ENCODE measurements at places on chromosomes 1 and 21.
A peak's percentile ranks its signal among the peaks of the same experiment; 100 is the strongest.

DNA sequence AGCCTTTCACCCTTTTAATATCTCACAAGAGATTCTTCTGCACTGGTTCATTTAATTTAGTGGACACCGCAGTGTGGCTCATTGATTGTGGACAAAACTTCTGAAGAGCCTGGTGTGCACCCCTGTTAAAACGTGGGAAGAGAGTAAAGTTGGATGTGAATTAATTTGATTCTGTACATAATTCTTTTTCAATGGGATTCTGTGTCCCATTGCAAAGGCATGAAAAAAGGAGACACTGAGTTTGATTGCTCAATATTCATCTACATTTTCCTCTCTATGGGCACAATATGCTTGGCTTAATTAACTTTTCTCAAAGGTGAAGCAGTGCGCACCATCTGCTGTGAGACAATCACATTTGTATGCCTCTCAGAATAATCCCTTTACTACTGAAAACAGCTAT lies 95.1 kb downstream of the BARHL2 start:
- DNase-seq = no peak

DNA sequence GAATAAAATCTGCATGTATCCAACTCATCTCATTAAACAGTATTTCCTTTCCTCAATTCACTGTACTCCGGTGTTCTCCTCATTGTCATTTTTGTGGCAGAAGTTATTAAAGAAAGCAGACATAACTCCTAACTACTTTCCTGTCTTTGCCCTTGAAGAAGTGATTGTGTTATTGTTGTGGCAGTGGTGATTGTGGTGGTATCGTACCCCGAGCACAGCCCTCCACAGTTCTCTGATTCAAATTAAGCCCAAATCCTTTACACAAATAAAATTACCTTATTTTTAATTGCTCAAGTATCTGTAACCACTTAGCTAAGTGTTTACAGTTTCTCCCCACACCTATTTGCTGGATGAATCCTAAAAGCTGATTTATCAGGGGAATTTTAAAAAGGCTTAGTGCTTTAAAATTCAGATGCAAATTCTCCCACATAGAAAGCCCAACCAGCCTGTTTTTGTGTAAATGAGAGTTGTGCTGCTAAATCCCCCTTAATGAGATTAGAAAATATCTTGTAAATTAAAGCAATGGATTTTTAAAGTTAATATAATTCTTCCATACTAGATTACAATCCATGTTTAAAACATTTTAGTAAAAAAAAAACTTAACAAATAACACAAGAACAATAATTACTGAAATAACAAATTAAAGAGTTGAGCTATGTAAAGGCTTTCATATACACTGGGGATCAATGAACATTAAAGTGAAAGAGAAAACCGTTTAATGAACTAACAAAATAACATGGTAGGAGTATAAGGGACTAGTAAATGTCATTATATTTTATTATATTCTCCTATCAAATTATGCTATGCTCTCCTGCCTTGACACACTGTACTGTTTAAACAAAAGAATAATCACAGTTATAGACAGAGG lies 259.0 kb downstream of the NEGR1 start:
- peak; percentile 15 for DNase-seq

DNA sequence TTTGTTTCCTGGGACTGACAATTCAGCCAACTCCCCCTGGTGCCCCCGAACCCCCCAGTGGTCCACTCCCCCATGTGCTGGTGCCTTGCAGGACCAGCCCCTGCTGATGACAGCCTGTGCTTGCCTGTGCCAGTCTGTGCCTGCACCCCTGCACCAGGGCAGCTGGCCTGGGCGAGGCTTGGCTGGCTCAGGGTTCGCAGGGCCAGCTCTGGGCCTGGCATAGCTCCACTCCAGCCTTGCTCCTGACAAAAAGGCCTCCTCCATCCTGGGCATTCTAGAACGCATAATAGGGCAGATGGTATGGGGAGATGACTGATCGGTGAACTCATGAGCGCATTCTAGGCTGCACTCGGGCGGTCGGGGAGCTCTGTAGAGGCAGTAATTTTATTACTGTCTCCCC lies 5.4 kb downstream of the CNTN2 start:
- no peak for DNase-seq

DNA sequence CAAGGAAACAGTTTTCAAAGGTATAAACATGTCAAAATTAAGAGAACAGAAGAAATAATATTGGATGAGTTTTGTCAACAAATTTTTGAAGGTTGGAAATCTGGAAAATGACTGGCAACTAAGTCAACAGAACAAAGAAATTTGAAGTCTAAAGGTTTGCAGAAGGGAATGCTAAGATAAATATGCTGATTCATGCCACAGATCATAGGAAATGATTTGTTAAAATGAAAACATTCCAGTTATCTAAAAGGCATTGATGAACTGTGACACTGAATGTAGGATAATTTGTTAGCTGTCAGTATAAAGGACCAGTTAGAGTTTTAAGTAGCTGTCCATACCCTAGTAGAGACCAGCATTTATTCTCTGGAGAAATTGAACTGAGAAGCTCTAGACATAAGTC lies 157.9 kb upstream of the CHRM3 start:
- no peak for DNase-seq

- DNase-seq = no peak
Observed at GRCh38 chr1:65872301-65872700, 79.6 kb downstream of the PDE4B start.

DNA sequence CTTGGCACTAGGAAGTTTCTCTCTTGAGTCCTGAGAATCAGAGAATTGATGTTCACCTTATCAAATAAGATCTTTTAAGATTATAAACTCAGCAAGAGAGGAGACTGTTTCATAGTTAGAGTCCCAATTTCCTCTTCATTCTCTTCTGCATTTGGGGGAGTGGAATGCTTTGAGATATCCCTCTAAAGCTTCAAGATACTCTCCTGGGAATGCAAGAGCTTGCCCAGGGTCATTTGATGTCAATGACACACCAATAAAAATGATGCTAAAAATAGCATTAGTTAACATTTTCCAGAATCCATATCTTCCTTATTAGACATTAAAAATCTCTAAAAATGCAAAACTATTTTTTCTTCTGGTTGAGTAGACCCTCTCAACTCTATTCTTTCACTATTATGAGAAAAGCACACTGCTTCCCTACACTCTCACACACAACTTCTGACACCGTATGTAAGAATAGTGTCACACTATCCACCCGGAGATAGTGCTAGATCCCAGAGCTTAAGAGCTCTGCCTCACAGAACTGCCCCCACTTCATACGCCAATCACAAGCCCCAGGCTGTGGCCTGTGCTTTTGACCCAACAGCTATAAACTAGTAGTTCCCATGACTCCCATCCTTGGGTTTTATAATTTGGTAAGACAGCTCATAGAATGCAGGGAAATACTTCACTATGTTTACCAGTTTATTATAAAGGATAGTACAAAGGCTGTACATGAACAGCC lies 399.9 kb upstream of the RUNX1 start:
- no peak for DNase-seq

GRCh38 chr1:108016451-108016920 lies 51.5 kb upstream of the VAV3 start:
- no peak for DNase-seq

GRCh38 chr1:86714561-86715244 lies 10.3 kb downstream of the SH3GLB1 start:
- DNase-seq = no peak

- no peak for DNase-seq
Observed at GRCh38 chr1:235567812-235568503, 63.7 kb upstream of the B3GALNT2 start.

DNA sequence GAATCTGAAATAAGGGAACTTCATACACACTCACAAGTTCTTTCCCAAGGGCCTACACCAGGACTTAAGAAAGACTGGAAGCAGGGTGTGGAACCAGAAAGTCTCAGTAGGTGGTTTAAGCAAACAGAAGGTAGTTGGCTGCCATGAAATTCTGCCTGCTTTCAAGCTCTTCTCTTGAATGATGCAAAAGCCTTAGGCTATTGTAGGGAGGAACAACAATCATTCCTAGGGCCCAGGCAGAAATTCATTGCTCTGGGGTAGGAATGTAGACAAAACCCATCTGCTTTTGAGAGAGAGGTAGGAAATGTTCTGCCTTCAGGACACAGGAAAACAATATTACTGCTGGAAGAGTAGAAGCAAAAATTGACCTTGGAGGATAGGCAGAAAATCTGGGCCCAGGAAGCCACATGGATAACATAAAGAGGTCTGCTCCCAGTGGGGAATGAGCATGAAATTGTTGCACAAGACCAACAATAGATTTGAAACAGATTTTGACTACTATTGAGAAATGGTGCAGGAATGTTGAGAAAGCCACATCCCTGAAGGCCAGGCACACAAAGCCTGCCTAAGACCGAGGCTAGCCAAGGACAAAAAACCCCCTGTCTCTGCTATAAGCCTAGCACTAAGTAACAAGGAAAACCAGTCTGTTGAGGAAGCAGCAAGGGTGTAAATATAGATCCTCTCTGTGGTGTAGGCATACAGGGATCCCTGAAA lies 22.7 kb upstream of the SFT2D2 start:
- no peak for DNase-seq

- DNase-seq = peak; percentile 41
Observed at GRCh38 chr1:54996359-54996868, 2.3 kb upstream of the BSND start.

DNA sequence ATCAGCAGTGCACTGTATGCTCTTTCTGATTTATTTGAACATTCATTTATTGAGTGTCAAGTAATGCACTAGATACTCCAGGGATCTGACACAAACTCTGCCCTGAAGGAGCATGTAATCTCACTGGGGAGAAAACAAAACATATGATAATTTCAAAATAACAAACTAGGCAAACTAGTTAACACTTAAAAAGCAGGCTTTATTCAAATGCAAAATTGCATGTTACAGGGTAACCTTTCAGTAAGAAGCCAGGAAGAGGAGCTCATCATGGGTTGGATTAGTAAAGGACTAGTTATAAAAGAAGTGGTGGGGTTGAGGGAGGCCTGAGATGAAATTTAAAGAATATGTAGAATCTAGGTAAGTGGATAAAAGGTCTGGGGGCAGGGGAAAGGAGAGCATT lies 20.9 kb downstream of the SELL start:
- DNase-seq = no peak

- no peak for DNase-seq
Observed at GRCh38 chr1:89844860-89845259, 24.0 kb downstream of the LRRC8D start.

DNA sequence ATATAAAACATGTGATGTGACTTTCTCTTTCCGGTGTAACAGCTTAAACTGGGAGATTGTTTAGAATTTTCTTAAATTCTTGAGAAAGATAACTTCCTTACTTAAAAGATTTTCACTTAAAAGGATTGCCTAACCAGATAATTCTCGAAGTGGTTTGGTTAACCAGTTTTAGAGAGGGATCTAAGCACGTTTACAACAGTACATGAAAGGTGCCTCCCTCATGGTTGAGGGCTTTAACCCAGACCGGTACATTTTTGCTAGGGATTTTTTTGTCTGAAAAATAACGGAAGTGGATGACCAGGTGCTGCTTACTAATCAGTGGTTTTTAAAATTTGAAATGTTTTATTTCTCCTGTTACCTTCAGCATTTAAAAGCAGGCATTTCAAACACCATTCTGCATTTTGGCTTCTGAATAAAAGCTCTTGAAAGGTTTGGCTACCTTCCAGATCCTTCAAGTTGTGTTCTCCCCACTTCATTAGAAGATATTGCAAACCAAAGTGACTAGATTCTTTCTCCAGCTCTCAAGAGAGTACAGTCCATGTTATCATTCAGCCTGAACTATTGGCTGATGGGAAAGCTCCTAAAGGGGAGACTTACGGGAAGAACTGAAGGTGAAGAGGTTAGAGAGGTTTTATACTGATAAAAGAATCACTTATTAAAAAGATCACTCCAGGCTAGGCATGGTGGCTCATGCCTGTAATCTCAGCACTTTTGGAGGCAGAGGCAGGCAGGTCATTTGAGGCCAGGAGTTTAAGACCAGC lies 12.8 kb downstream of the S100PBP start:
- no peak for DNase-seq

DNA sequence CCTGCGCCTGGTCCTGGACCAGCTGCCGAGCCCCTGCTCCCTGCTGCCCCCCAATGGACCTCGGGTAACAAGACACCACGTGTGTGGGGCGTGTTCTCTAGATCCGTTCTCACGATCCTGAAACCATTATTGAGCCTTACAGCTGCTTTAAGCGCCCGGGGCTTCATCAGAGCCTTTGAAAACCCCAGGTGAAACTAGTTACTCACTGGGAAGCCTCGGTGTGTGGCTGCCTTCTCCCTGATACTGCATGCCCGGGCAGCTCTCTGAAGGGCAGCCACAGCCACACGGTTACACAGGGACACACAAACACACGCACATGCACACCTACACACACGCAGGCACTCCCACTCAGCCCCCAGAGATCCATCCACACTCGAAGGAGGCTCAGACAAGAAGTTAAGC lies 5.3 kb downstream of the HES2 start:
- peak; percentile 18 for DNase-seq

- DNase-seq = no peak
Observed at GRCh38 chr1:78678324-78678723, 28.7 kb downstream of the IFI44 start.

GRCh38 chr21:37986751-37987399 lies 70.6 kb upstream of the KCNJ6 start:
- DNase-seq = peak; percentile 96

GRCh38 chr1:20322825-20323612 lies 32.3 kb downstream of the VWA5B1 start:
- DNase-seq = no peak

- DNase-seq = no peak
Observed at GRCh38 chr1:25065795-25066238, 135.7 kb upstream of the RUNX3 start.

GRCh38 chr1:7667625-7668218 lies 103.4 kb upstream of the VAMP3 start:
- peak; percentile 84 for DNase-seq

DNA sequence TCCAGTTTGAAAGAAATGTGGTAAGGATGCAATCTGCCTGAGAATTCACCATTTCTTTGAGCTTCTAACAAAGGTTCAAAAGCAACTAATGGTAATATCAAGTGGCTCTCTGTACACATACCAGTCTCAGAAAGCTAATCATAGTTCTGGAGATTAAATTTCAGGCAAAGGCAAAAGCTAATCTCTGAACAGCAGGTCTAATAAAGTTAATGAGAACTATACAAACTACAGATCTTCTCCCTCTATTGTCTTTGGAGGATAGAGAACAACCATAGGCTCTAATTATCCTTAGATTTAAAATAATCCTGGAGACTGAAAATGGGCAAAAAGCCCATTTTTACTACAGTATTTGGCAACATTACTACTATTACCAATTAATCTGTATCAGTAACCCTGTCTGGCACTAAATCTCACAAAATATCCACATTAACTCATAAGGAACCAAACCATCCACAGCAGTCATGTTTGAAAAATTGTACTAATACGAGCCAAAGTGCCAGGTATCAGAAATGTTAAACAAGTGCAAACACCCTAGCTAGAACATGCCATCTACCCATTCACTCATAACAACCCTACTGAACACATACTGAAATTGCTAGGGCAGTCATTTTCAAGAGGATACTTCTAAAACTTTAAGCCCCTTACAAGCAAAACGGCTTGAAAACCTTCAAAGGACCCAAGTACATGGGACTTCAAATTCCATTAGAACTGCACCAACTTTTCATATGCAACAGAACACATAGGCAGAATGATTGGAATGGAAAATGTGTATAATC lies 4.8 kb downstream of the DIPK1A start:
- DNase-seq = no peak

- peak; percentile 66 for DNase-seq
Observed at GRCh38 chr1:206864939-206865671, at the start of gene IL20. TSS of gene IL20 (plus strand) at chr1:206865623. CDS start at chr1:206865853, 230 bp downstream.

All from NCI-H2081 (cell line).